ENCODE measurements at places on chromosomes 3 and 15. TPM values are rescaled to one million over a fixed set of nuclear protein-coding genes. Genes with fewer than 3 reads are reported as not detected.

- no peak overlapping the region for H3K27ac ChIP-seq
- no peak overlapping the region for H3K4me3 ChIP-seq
- no peak for DNase-seq
Measured at GRCh38 chr15:67753891-67754290, 71.4 kb upstream of the SKOR1 start.

GRCh38 chr3:129513705-129514104 is 14.7 kb upstream of the RHO start:
- peaks cover 5% of the 10 kb centered on the region for H3K36me3 ChIP-seq
- H3K27ac ChIP-seq, result no peak overlapping the region
- DNase-seq, result no peak
- no peak overlapping the region for H3K4me3 ChIP-seq

GRCh38 chr3:107235928-107236315 is 141.3 kb upstream of the CCDC54 start:
- no peaks in the 10 kb centered on the region for H3K36me3 ChIP-seq
- peaks cover 22% of the 10 kb centered on the region for H3K27me3 ChIP-seq
- no peak overlapping the region for H3K27ac ChIP-seq

GRCh38 chr15:88794001-88794400 is 9.2 kb upstream of the ACAN start:
- no peak for DNase-seq
- H3K36me3 ChIP-seq, result no peaks in the 10 kb centered on the region
- no peaks in the 10 kb centered on the region for H3K4me1 ChIP-seq
- no peak overlapping the region for H3K27ac ChIP-seq

- DNase-seq, result no peak
- H3K36me3 ChIP-seq, result no peaks in the 10 kb centered on the region
- no peak overlapping the region for H3K27ac ChIP-seq
- peaks cover 18% of the 10 kb centered on the region for H3K27me3 ChIP-seq
Measured at GRCh38 chr15:37140531-37141058, 40.2 kb upstream of the MEIS2 start.

Gene NR1I2
- total RNA-seq, result 1.2 TPM

Gene CD96
- total RNA-seq, result 74.8 TPM

Gene CPNE9
- total RNA-seq, result not detected

Measured in activated naive CD8-positive, alpha-beta T cell treated with anti-CD3 and anti-CD28 coated beads for 36 hours (primary cell).